ENCODE measurements at places on chromosomes 5 and 9. TPM values are rescaled to one million over a fixed set of nuclear protein-coding genes. Genes with fewer than 3 reads are reported as not detected.

LCN9 gene
- total RNA-seq = not detected

DNA sequence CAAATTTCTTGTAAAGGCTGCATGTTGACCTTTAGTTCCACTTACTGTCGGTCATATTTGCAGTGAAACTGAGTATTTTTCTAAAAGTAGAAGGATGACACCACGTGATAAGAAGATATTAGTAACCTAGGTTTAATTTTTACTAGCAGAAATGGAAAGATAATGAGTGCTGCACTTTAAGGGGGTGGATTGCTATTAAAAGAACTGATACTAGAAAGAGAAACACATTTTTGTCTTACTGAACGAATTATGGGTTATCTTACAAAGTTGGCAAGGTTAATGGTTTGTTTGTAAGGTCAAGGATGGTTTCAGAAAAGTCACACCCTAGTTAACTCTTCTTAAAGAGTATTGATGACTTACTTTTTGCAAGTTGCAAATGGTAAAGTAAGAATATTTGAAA, 2.4 kb downstream of the MACIR start:
- H3K27me3 ChIP-seq = peaks cover 28% of the 10 kb centered on the region
- no peak for DNase-seq
- peaks cover 14% of the 10 kb centered on the region for H3K4me1 ChIP-seq
- H3K27ac ChIP-seq = no peak overlapping the region

DNA sequence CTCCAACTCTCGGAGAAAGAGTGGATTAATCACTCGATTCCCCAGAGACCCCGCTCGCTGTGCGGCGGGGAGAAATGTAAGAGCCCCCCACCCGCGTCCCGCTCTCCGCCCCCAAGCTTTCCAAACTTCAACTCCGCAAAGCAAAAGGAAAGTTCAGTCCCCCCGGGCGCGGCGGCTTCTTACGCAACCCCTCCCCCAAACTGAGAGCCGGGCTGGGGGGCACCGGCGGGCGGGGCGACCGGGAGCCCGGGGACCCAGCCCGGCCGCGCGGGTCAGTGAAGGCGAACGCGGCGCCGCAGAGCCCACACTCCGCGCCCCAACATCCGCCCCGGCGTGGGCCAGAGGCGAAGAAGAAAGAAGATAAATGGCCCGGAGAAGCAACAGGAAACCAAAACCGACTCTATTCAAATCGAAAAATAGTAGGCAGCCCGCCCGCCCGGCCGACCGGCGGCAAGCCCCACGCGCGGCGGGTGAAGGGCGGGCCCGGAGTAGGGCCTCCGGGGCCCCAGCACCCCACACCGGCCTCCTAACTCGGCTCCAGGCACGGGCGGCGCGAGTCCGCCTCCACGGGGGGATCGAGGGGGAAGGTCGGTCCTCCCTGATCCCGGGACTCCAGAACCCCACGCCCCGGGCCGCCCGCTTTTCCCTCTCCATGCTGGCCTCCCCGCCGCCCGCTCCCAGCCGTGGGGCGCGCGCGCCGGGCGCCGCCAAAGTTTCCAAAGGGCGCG, 720 bp downstream of the NOTCH1 start:
- H3K27me3 ChIP-seq = no peaks in the 10 kb centered on the region
- peaks cover 18% of the 10 kb centered on the region for H3K4me1 ChIP-seq
- peak; percentile 79 for DNase-seq
- H3K27ac ChIP-seq = peak overlapping the region; percentile 82

- H3K4me1 ChIP-seq = no peaks in the 10 kb centered on the region
- no peak overlapping the region for H3K4me3 ChIP-seq
- no peak for DNase-seq
- no peaks in the 10 kb centered on the region for H3K27me3 ChIP-seq
- H3K36me3 ChIP-seq = no peaks in the 10 kb centered on the region
- H3K27ac ChIP-seq = no peak overlapping the region
These were observed 38.7 kb downstream of the JAKMIP2 start for GRCh38 chr5:147743678-147744374.

All from activated naive CD8-positive, alpha-beta T cell treated with anti-CD3 and anti-CD28 coated beads, Interleukin-2, amount 10 ng/mL, durations not matched to agents 7 days and 5 days (primary cell).